ENCODE measurements at places on chromosomes 13 and 19.

GRCh38 chr19:14529254-14530004, at the start of gene TECR:
Gene TECR (plus strand): TSS chr19:14529594. CDS start chr19:14529697, 103 bp downstream.
- peak; percentile 100 for DNase-seq

DNA sequence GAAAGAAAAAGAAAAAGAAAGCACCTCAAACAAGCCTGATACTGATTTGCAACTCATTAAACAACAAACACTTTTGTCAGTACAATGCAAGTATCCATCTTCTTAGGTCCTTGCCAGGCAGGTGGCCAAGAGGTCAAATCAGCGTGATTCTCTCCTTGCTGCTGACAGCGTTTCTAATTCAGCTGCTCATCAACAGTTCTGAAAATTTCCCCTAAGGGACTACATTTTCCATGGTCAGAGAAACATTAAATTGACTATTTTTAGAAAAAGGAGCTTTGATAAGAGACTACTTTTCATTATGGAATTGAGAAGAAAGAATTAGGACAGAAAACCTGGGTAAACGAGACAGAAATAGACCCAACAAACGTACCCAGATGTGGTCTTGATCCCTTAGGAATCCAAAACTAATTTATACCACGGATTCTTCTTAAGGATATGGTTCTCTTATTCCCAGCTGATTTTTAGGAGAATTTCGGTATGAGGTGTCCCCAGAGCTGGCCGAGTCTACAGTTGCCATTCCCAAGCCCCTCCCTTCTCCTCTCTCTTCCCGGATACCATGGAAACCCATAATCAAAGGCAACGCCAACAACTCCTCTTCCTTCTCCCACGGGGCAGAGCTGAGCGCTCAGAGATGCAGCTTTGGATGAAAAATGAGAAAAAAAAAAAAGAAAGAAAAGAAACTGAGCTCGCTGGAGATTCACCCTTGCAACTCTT, 29.5 kb upstream of the CEBPG start:
- no peak for DNase-seq

DNA sequence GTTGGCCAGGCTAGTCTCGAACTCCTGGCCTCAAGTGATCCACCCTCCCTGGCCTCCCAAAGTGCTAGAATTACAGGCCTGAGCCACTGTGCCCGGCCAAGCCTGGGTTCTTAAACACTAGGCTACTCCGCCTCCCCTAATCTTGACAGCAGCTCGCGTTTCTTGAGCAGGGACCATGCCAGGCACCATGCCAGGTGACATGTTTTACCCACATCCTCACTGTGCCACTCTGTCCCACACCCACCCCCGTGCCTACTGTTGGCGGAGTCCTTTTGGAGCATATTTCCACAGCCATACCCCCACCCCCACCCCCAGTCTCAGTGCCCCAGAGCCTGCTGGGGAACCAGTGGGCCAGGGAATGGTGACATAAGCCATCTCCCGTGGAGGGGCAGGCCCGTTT, 98.8 kb downstream of the DPF1 start:
- DNase-seq, result no peak

DNA sequence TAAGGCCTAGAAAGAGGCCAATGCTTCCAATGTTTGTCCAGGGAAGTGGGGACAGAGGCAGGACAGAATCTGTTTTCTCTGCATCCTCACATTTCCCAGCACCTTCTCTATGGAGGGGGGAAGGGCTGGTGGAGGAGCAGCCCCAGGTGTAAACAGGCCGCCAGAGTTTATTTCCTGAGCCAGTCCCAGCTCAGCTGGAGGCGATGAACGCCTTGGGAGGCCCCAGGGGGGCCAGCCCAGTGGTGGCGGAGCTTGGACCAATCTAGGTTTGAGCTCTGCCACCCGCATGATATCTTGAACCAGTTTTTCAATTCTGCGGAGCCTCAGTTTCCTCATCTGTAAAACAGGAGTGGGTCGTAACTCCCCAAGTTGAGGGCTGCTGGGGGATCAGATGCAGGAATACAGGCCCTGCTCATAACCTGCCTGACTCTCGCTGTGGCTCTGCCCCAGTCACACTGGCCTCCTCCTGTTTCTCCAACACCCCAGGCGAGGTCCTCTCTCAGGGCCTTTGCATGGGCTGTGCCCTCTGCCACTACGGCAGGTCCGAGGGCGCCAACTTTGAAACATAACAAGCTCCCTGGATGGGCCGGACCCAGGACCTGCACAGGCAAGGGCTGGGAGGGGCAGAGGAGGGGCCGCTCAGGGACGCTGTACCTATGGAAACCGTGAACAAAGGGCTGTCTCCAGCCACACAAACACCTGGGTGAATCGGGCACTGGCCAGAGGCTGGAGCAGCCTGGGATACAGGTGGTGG, 1.1 kb downstream of the TNFAIP8L1 start:
- no peak for DNase-seq

GRCh38 chr19:58544591-58545285, 874 bp downstream of the TRIM28 start:
- no peak for DNase-seq

- peak; percentile 34 for DNase-seq
These were observed 2.3 kb upstream of the ADAMTS10 start for GRCh38 chr19:8612807-8613171.

DNA sequence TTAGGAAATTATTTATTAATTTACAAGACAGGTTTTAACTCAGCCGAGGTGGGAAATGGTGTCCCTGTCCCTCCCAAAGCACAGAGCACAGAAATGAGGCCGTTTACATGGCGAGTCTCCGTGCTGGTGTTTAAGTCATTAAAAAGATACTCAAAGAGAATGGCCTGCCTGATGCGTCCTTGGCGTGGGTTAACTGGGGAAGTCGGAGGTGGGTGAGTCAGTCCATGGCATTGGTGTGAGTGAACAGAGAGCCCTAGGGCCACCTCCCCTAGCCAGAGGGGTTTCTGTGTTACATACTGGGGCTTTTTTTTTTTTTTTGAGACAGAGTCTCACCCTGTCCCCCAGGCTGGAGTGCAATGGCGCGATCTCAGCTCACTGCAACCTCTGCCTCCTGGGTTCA, 3.9 kb downstream of the FEM1A start:
- no peak for DNase-seq

GRCh38 chr19:31572102-31572975, 223.1 kb upstream of the TSHZ3 start:
- no peak for DNase-seq

- DNase-seq, result peak; percentile 29
These were observed 915 bp downstream of the F10 start for GRCh38 chr13:113123226-113124201.

DNA sequence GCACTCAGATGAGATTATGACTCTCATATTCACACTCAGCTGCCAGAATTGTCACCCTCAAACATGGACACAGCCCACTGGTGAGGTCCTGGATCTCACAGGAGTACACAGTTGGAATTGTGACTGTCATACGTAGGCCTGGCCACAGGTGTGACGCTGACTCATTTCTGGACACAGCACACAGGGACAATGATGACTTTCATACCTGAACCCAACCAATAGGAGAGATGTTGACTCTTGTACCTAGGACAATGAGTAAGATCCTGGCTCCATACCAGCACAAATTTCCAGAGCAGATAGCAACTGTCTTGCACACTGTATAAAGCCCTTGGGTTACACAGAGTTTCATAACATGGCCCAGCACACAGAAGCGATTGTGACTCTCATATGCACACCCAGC, 46.4 kb downstream of the ZNF85 start:
- no peak for DNase-seq

DNA sequence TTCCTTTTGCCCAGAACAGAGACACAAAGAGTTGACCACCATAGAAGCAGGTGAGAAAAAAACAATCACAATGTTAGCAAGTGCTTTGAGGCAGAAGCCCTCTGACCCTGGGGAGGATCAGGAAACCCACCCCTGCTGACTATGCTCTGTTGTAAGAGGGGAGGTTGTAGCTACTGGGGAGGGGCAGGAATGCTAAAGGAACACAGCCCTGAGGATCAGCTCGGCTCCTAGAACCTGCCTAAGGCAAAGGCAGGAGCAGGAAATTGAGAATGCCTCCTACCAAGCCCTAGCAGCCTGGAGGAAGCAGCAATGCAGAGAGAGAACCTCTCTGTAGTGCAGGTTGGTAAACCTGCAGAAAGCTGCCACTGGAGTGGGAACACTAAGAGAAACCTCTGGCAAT, 624.0 kb upstream of the KLF12 start:
- DNase-seq, result no peak

GRCh38 chr13:105763851-105764250, 771.6 kb downstream of the EFNB2 start:
- DNase-seq, result no peak

DNA sequence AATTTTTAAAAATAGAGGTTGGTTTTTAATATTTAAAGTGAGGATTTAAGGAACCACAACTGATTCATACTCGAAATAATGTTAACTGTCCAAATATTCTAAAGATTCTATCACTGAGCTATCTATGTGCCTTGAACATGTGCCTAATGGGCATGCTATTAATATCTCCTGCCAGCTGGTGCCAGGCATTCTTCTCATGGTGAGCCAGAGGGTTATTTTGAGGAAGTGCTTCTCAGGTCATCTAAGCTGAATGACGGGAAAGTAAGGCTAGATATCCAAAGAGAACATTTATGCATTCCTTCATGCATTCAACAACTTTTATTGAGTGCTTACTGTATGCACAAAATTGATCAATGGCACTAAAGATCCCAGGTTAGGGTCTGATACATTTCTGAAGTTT, 138.2 kb downstream of the PIBF1 start:
- no peak for DNase-seq

GRCh38 chr19:3548606-3549005, 8.8 kb downstream of the MFSD12 start:
- no peak for DNase-seq

DNA sequence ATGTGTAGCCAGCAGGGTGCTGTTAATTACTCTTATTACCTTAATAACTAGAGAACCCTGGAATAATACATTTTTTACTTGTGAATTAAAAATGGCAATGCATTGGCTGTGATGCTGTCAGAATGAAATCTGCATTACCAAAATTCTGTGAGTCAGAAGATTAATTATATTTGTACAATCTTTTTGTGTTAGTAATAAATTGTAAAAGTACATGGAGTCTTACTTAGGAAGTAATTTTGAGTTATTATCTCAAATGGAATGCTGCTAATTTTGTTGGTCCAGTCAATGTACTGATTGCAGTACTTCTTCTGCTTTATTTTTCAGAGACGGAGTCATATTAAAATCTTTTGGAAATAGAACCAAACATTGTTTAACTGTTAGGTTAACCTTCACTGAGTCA, 152.0 kb upstream of the SLC10A2 start:
- no peak for DNase-seq

DNA sequence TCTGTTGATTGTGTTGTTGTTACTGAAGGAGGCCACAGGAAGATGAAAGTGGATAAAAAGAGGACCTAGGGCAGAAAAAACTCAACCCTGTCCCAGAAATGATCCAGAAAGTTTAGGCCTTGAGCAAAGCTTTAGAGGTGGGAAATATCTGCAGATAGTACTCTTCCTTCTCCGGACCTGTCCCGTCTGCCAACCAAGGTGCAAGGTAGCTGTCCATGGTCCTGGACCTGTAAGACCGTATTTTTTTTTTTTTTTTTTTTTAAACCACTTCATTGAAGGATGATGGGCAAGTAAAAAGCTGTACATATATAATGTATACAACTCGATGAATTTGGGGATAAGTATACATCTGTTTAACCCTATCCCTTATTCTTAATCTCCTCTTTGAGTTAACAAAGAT, 225.9 kb downstream of the OLFM4 start:
- DNase-seq, result no peak

- no peak for DNase-seq
These were observed 389.1 kb downstream of the IRS2 start for GRCh38 chr13:109397285-109397684.

DNA sequence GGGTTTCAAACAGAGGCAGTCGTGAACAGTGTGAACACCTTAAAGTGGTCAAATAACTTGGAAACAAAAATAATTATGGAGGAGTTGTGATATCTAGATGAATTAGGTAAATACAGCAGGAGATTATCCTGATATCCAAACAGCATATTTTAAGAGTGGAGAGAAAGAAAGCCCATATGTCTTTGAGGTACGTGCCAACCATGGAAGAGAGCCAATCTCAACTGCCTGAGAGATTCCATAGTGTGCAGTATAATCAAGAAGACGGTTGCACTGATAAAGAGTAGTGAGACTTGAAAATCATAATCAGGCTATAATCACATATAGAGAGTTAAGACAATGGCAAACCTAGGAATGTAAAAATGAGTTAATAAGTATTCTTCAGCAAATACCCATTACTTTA, 472.8 kb upstream of the SLITRK5 start:
- no peak for DNase-seq

GRCh38 chr19:43704002-43704705, 11.7 kb upstream of the IRGC start:
- no peak for DNase-seq

DNA sequence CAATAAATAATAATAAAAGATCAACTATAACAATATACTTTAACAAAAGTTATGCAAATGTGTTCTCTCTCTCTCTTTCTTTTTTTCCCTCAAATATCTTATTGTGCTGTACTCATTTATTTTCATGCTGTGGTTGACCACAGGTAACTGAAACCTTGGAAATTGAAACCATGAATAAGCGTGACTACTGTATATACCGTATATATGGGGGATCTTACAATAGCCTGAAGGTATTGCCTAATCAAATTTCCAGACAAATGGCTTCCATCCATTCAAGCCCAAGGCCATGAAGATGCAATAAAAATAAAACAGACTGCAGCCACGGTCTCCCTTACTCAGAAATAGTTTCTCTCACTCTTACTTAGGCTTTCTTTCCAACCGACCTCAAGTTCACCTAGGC, 98.3 kb downstream of the SLITRK6 start:
- DNase-seq, result no peak

GRCh38 chr13:42258747-42259146, 13.2 kb upstream of the AKAP11 start:
- DNase-seq, result no peak

DNA sequence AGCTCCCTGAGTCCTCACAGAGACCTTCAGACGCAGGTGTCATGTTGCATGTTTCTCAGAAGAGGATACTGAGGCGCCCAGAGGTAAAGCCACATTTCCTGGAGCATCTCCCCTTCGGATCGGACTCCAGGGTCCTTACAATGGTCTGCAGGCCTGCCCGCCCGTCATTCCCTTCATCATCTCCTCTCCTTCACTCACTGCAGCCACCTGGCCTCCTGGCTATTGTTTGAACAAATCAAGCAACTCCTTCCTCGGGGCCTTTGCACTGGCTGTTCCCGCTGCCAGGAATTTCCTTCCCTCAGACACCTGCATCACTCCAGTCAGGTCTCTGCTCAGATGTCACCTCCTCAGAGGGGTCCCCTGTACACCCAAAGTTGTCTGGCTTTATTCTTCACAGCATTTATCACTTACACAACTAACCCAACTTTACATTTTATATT, 20.3 kb downstream of the CEACAM16 start:
- DNase-seq, result no peak
